ENCODE measurements at places on chromosomes 7 and 10. TPM values are rescaled to one million over a fixed set of nuclear protein-coding genes. Genes with fewer than 3 reads are reported as not detected.

DNA sequence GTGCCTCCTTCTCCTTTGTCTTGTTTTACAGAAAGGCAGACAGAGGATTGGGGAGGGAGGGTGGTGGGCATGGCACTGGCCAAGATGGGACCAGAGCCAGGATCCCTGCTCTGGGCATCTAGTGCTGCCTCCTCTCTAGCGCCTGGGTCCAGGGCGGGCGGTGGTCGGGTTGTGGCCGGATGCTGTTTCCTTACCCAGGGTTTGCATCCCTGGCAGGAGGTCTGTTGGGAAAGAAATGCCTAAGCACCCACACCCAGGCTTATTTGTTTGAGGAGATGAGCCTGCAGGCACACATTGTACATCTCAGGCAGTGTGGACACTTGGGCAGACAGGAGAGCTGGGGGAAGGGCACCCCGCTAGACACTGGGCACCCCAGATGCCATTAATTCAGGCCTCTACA is 102.3 kb upstream of the PCBD1 start:
- DNase-seq, result no peak

GRCh38 chr10:4947039-4947634 is 16.1 kb upstream of the AKR1C1 start:
- DNase-seq, result peak; percentile 81

DNA sequence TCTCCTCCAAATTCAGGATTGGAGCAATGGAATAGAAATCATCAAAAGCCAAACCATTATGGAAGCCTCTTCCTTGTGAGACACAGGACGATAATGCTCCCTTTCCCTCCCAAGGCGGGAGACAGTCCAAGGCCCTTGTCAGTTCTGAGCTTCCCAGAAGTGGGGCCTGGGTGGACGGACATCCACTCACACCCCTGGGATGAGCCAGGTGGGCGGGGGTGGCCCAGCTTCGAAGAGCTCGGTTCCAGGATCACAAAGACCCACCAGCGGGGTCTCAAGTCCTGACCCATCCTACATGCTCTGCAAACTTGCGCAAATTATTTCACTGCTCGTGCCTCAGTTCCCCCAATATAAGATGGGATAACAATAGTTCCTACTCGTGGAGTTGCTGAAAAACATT is 10.1 kb upstream of the FOXL3 start:
- no peak for DNase-seq

DNA sequence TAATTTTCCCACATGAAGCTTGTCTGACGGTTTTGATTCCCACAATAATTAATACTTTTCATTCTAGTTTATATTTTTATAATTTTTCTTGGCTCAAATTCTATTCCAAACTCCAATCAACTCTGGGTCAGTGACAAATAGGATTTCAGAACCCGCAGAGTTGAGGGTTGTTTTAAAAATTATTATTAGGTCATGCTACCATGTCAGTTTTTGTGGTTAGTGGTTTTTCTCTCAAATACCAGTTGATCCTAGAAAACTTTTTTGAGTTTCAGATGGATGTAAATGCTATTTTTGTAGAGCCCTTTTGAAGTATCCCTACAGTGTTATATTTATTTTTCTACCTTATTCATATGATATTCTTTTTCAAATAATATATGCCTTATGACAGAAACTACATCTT is 237.4 kb downstream of the SEMA3D start:
- DNase-seq, result peak; percentile 10

GRCh38 chr7:79719216-79719615 is 265.7 kb upstream of the MAGI2 start:
- no peak for DNase-seq

- DNase-seq, result peak; percentile 88
These were observed 68.3 kb downstream of the CREM start for GRCh38 chr10:35194906-35195305.

DNA sequence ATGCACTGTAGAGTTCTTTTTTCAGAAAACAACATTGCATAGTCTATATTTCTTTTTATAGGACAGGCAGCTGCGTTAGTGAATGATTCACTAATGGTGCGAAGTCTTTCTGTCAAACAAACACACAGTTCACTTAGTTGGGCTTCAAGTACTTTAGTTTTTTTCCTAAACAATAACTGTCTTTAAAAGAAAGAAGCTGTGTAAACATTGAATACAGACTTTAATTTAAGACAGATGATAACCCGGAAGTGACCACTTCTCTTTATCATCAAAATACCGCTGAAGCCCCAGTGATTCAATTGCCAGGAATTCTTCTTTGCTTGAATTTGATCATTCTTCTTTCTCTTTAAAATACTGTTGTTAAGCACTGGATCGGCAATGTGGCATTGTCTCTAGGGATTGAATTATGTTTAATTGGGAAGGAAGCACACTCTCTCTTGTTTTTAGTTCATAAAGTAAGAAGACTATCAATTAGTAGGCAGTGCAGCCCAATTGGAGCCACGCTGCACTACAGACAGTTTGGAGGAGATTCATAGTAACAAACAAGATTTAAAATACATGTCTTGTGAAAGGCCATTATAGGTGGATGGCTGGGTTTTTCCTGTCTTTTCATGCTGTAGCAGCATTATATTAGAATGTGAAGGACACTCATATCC is 30.4 kb downstream of the CNTNAP2 start:
- no peak for DNase-seq

- no peak for DNase-seq
These were observed 1.3 kb upstream of the ACHE start for GRCh38 chr7:100896732-100897608.

DNA sequence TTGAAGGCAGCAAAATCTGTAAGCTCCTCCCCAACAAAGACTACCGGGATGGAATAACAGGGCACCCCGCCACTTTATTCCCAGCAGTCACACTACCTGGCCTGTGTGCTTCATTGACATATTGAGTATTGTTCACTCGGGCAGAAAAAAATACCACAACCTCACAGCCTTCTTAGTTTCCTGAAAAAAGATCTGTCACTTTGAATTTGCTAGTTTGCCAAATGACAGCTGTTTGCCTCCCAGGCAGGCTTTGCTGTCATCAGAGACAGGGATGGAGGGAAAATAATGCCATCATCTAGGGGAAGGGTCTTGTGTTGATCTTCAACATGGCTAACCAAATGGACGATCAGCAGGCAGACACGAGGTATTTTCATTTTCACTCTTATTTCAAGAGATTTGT is 26.9 kb downstream of the BMPER start:
- DNase-seq, result no peak

- peak; percentile 71 for DNase-seq
These were observed 118.1 kb upstream of the LYZL2 start for GRCh38 chr10:30747633-30748032.

GRCh38 chr10:6082496-6083395 is 6.1 kb upstream of the RBM17 start:
- no peak for DNase-seq

DNA sequence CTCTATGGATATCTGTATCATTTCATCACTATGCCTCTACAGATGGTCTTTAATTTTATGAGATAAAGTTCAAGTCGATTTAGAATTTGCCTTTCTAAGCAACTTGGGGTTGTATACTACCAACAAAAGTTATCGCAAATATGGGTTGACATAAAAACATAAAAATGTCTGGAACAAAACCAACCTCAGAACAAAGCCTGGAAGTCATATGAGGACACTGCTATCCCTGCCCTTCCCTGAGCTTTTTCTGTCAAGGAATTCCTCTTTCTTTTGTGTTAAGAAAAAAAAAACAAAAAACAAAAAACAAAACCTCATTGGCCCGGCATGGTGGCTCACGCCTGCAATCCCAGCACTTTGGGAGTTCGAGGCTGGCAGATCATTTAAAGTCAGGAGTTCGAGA is 319.3 kb downstream of the CAMK1D start:
- DNase-seq, result no peak

DNA sequence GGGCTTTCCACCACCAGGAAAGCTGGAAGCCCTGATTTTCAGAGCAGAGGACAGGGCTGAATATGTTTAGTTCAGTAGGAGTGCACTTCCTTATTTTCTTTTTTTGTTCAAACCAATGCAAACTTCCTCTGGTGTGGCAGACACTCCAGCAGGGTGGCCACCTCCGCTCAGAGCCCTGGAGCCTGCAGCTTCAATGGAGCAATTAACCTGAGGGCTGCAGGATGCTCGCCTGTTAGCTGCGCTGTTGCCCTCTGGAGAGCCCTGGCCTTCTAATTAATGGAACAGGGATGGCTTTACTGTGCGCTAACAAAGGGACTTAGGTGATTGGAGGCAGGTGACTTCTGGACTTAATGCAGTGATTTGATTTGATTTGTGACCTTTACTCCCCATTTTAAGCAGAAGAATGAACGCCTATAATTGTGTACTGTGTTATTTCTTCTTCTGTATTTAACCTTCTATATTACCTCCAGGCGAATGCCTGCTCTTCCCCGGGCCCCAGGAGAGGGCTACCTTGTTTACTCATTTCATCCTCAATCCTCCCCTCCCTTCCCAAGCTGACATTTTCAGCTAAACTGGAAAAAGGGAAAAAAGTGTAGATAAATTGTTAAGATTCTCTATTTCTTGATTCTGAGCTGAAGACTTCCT is 123.0 kb upstream of the CTBP2 start:
- DNase-seq, result no peak

GRCh38 chr7:88268858-88269257 is 37.8 kb downstream of the STEAP4 start:
- no peak for DNase-seq

DNA sequence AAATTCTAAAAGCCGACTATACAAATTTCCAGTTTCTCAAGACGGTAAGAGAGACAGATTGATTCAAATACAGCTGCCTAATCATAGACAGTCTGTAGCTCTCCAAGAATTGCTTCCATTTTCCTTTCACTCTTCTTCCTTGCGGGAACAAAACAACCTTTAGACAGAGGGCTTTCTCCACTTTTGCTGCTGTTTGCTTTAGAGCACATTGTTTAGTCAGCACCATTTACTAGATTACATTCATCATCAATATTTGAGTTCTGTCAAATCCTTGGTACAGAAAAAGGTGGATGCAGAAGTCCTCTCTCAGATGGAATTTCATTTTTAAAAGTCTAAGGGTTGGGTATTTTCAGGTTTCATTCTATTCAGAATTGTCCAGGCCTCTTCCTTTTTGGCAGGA is 137.4 kb downstream of the CHRM2 start:
- DNase-seq, result no peak

DNA sequence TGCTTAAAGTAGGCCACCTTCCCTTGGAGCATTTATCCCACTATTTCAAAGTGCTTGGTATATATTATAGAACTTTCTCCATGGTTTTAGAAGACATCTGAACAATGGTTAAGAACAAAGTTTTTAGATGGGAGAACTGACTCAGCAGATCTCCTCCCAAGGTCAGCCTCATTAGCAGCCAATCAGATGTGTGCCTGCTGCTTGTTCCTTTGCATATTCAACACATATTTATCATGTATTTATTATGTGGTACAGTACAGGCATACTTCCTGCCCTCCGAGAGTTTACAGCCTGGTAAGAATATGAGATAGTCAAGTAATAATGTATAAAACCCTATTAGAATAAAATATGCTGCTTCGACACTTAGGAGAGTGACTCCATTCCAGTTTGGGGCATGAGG is 120.1 kb upstream of the NRP1 start:
- DNase-seq, result no peak

DNA sequence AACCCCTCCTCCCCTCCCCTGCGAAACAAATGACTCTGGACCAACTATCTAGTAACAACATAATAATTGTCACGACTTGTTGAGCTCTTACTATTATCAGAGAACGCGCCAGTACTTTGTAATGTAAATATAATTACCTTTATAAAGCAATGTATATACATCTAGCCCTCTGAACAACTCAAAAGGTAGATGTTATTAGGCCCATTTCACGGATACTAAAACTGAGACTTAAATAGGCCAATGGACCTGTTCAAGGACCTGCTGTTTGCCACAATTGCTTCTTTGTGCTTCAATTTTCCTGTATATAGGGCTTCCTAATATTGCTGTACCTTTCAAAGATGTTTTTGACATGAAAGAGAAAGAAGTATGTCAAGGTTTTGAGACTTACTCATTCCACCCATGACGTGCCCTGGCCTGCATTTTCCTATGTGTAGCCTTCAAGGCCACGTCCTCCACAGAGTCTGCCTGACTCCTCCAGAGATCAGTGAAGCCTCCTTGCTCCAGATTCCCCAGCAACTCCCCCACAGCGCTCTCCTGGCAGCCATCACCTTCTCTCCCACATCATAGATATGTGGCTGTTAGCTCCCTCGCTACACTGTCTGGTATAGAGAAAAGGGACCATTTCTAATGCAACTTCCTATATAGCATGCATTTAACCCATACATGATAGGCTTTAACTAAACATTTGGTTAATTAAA is 156.6 kb downstream of the SKIDA1 start:
- peak; percentile 49 for DNase-seq

- DNase-seq, result no peak
These were observed 44.3 kb upstream of the ECHDC3 start for GRCh38 chr10:11697718-11698527.

GRCh38 chr10:48462482-48463020 is 142.3 kb downstream of the ARHGAP22 start:
- DNase-seq, result no peak

GRCh38 chr7:43779045-43779812 is 20.7 kb downstream of the BLVRA start:
- DNase-seq, result no peak

DNA sequence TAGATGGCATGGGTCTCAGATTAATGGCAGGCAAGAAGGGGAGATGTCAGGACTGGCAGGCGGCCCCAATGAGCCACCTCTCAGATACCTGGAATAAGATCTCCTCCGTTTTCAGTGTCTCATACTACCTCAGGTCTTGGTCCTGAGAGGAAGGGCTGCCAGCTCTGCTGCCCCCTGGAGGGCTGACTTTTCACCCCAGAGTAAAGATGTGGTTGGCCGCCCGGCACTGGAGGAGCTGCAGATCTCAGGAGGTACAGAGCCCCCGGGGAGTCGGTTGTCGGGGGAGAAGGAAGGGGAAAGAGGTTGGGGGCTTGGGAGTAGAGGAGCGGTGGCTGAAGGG is 642 bp upstream of the COL13A1 start:
- peak; percentile 52 for DNase-seq

GRCh38 chr10:8048281-8049008 is 6.0 kb upstream of the GATA3 start:
- DNase-seq, result no peak

GRCh38 chr10:17586821-17587234 is 30.3 kb downstream of the HACD1 start:
- no peak for DNase-seq

The ATG9B gene
- 0.32 TPM for total RNA-seq

The ARHGAP12 gene
- 57.0 TPM for total RNA-seq
